ENCODE measurements at places on chromosomes 5 and 9.

DNA sequence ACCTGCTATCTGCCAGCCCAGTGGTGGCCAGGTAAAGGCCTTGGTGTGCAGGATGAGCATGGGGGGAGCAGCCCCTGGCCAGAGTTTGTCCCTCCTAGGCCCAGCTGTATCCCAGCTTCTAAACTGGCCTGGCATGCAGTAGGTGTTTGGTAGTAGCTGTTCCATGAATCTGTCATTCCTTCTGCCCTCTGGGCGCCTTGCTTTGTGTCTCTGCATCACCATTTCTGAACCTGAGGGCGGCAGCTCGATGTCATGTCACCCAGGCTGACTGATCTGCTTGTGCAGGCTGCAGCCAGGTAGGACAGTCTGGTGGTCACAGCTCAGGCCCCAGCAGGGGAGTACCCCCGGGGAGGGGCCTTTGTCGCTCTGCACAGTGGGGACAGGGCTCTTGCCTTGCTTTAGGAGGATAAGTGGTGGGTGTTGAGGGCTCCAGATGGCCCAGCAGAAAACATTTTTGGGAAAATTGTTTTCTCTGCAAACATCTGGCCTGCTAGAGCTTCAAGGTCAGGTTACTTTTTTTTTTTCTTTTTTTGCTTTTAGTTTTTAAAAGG is 4.6 kb upstream of the SUSD3 start:
- no peak for DNase-seq

DNA sequence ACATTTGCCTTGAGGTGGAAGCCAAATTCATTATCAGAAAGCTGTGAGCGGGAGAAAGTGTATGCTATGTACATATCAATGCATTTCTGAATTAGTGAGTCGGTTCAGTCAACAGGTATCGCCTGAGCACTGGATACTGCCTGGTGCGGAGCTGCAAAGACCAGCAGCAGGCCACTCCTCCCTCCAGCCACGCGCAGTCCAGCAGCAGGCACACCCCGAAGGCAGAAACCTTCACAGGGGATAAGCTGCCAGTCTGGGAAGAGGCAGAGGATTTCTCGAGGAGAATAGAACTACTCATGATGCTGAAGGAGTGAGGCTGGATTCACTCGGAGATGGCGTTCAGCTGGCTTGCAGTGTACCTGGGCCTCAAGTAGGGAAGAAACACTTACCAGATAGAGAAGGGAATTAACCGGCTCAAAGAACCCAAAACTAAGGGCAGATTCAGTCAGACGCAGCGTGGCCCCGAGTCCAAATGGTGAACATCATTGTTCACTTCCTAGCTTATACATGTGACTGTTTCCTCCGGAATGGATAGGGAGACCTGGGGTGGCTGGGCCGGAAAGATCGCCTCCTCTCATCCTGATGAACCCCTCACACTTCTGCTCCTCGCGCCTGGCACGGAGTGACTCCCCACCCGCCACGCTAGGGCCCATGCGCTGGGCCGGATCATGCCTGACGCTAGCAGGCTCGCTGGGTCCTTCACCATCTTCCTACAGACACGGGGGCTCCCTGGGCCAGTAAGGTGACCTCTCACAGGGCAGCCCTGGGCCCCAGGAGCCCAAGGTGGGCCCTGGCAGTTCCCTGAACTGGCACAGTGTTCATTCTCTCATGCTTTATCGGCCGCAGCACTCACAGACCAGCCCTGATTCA is 78.1 kb upstream of the SPATA31C2 start:
- no peak for DNase-seq

DNA sequence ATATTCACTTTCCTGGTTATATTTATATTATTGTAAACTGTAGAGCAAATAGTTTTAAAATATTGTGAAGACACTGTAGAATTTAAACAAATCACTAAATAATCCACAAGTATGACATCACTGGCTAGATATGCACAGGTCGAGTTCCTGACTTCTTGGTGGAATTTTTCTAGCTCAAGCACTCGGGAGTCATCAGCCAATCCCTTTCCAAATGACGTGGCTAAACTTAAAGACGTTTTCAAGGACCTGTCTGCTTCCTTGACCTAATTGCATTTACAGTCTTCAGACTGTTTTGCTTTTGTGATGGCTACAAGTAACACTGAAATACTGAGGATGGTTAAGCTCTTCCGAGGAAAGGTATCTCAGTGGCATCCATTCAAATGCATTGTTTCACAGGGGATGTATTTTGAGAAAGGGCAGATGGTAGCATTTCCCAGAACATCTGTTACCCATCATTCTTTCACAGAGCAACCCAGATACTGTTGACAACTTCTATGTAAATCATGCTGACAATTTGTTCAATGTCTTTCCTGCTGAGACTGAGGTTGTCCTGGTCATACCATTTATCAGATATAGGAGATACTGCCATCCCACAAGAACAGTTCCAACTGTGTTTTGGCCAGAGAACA is 262.8 kb downstream of the CDH10 start:
- DNase-seq = no peak

- DNase-seq = no peak
These were observed 71.8 kb downstream of the ANGPTL2 start for GRCh38 chr9:127050591-127051001.

DNA sequence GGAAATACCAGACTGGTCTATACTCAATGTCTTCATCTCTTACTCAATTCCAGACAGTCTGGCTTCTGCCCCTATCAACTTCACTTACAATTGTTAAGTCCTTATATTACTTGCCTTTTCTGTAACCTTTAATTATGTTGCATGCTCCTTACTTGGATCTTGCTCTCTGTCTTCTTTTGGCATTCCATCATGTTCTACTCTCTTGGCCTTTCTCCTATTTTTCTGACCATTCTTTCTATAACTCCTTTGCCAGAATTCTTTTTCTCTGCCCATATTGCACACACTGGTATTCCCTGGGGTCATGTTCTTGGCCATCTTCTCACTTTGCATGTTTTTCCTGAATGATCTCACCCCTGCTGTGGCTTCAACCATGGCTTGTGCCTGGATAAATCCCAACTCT is 209.8 kb upstream of the ZNF462 start:
- no peak for DNase-seq

DNA sequence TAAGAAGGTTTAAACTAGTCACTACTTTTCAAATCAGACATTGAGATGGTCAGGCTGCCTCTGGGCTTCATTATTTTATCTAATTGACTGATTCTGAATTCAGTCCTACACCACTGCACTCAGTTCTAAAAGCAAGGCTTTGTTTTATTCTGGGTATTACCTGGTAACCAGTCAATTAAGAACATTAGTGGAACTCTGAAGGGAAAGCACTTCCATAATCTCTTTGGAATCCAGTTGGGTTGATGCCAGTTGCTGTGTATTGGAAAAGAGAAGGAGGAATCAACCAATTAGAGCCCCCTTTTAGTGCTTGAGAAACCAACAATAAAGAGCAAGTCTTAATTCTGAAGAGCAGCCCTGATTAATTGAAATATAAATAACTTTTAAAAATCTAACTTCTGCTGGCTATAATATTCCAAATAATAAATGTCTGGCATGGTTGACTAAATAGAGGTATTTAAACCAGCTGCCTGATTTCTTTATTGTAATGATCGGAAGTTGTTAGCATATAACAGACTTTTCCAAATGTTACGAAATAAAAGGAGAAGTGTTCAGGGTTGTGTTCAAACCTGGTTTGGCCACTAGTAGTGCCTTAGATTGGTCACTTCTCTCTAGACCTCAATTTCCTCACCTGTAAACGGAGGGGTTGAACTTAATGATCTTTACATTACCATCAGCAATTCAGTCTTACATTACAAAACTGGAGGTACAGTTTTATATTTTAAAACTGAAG is 32.0 kb downstream of the CPEB4 start:
- DNase-seq = no peak

- DNase-seq = peak; percentile 53
These were observed 26.6 kb upstream of the CRB2 start for GRCh38 chr9:123329329-123329955.

- DNase-seq = no peak
These were observed 344.5 kb upstream of the ITGA1 start for GRCh38 chr5:52443187-52443586.

GRCh38 chr5:76025069-76025468 is 58.1 kb upstream of the SV2C start:
- DNase-seq = no peak

DNA sequence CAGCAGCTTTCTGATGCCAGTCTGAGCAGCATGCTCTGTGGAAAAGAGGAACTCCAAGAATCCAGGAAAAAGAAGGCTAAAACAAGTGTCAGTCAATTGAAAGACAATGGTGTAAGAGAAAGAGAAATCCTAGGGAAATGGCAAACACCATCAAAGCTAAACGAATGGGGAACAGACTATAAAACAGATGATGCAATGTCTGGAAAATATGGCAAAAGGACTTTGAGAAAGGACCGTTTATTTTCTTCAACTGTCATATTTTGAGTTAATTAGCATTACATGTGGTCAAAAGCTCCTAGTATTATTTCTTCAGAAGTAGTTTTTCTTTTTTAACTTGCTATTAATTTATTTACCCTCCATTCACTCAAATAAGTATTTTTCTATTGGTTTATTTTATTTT is 465.2 kb downstream of the LRRC70 start:
- DNase-seq = no peak

GRCh38 chr9:13717322-13718054 is 438.0 kb upstream of the MPDZ start:
- DNase-seq = peak; percentile 8

DNA sequence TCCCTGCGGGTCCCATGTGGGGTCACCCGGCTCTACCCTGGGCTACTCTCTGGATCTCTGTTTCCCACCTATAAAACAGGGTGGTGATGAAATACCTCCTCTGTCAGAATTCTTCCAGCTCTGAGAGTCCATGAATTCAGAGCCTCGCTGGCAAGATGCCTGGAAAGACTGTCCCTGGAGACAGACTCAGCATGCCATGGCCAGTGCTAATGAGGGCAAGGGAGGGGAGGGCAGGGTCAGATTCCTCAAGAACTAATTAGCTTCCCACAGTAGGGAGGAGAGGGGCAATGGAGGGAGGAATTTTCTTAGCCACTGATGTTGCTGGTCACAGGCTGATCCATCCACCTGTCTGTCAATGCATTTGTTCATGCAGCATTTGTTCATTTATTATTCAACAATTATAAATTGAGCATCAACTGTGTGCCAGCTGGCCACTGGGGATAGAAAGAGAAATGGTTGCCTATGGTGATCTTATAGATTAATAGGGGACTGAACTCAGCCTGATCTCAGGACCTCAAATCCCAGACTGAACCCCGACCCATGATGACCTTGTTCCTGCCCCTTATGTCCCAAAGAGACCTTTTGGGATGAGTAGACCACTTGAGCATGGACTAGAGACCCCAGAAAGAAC is 4.7 kb downstream of the SYNPO start:
- DNase-seq = peak; percentile 82

DNA sequence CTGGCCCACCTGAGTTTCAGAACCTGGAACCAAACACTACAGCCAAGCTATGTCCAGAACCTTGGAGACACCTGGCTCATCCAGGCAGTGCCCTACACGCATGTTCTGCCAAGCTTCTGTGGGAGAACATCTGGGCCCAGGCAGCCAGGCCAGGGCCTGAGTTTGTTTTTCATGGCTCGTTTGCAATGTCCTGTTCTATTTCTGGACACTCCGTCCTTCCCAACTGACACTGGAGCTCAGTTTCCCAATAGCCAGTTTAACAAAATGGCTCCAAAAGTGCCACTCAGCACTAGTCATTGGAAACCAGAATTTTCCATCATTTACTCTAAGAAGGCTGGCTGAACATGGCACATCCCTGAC is 38.6 kb downstream of the SH3RF2 start:
- no peak for DNase-seq

DNA sequence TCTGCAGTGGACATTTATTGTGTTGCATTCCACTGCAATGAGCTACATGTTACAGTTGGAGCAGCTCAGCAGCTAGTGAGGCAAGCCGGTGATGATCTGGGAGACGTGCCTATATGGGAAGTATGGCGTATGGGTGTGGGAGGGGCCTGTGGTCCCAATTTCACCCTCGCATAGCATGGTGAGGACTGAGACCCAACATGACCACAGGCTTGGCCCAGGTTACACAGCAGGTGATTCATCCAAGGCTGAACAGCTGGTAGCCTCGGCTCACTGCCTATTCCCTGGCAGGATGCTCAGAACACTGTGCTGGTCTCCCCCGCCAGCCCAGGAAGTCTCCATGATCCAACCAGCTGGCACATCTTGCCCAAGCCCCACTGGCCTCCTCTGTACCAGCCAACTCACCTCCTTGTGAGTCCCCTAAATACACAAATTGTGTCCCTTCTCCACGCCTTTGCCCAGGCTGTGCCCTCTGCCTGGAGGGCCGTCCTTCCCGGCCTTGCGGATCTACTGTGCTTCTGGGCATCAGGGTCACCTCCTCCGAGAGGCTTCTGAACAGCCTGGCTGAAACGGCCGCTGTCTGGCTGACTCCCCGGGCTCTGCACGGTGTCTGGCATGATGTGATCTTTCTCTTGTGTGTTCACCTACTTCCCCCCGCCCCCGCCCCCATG is 81.4 kb downstream of the NSUN2 start:
- peak; percentile 20 for DNase-seq

DNA sequence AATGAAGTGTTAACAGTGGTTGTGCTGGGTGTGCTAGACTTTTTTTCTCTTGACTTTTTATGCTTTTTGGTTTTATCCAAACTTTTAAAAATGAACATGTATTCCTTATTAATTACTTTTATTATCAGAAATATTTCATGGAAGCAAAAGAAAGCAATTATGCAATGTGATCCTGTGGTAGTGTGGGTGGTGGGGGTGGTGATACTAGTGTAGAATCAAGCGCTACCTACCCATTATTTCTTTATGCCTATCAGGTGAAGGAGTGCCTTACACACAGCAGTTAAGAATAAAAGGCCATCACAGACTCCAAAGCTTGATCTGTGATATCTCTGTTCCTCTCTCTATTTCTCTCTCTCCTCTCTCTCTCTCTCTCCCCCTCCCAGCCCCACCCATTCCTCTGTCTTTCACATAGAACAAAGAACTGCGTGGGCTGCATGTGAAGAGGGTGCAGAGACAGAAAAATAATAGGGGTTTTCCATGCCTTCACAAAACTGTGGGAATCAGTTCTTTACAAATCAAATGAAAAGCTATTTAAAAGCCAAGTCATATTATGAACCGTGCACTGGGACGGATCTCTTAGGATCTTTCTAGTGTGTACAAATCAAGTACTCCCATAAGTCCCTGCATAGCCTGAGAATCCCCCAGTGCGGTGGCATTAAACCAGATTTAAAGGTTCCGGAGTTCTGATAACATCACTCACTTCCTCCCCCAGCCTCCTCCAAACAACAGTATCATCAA is 351.2 kb downstream of the RAB3C start:
- DNase-seq = no peak
